Stimulated activated CD4-positive, alpha-beta T cell treated with anti-CD3 and anti-CD28 coated beads, Interleukin-15, amount 100 ng/mL, for 1 hour (primary cell): ENCODE measurements at places on chromosomes 4 and X.

DNA sequence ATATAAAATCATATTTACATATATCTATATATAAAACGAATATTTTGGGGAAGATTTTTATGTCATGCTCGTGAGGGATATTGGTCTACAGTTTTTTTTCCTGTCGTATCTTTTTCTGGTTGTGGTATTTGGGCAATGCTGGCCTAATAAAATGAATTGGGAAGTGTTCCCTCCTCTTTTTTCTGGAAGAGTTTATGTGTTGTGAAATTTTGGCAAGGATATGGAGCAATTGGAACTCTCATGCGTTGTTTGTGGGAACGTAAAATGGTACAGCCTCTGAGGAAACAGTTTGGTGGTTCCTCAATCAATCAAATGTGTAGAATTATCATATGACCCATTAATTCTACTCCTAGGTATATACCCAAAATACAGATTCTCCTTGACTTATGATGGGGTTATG, 69.8 kb downstream of the ZNF182 start:
- DNase-seq: no peak

DNA sequence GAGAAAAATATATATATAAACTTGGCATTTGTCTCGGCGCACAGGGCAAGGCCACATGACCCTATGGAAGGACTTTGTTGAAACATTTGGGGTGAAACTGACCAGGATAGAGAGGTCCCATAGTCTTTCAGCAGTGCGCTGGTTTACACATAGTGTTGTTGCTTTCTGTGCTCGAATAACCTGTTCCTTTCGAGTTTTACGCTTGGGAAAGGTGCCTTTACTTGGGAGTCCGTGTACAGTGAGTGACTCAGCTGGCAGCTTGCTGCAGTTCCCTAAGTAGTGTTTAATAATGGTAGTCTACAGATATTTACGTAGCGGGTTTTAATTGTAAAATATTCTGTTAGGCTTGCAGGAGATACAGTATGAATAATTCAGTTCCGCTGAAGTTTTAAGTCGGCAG, 578 bp downstream of the APOOL start:
- DNase-seq: no peak

GRCh38 chrX:127324128-127324527, 504.6 kb downstream of the PRR32 start:
- DNase-seq: no peak

- no peak for DNase-seq
These were observed 2.8 kb upstream of the CLCN5 start for GRCh38 chrX:49919617-49920016.
